ENCODE measurements at places on chromosomes 11 and 22.

DNA sequence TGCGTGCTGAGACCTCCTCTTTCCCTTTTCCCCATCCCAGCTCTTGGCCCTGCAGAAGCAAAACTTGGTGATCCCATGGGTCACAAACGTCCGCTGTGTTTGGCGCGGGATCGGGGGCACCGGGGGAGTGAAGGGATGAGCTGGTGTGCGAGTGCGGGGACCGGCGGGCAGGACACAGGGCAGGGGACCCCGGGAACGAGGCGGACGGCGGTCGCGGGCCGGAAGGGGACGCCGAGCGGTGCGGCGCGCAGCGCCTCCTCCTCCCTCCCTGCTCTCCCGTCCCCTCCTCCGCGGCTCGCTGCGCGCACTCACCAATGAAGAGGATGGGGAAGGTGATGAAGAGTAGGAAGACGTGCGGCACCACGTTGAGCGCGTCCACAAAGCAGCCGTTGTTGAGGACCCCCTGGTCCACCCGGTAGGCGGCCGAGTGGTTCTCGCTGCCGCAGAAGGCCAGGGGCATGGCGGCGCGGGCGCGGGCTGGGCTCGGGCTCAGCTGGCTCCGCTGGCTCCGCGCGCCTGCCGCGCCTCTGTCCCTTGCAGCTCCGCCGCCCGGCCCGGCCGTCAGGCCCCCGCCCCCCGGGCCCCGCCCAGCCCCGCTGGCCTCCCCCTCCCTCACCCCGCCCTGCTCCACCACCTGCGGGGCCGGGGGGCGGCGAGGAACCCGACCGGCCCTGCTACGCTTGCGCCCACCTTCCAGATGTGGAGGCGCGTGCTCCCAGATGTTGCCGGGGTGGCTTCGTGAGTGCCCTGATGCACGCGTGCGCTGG, at the start of gene ABCC8:
ABCC8 (minus strand) TSS at position 529 of the 767 bp plus-strand sequence; CDS start at position 460, 69 bp downstream.
- H3K4me1 ChIP-seq = no peaks in the 10 kb centered on the region
- no peak for DNase-seq
- H3K27me3 ChIP-seq = peaks cover 8% of the 10 kb centered on the region
- H3K36me3 ChIP-seq = no peaks in the 10 kb centered on the region
- H3K27ac ChIP-seq = no peak within 1 kb of the TSS

DNA sequence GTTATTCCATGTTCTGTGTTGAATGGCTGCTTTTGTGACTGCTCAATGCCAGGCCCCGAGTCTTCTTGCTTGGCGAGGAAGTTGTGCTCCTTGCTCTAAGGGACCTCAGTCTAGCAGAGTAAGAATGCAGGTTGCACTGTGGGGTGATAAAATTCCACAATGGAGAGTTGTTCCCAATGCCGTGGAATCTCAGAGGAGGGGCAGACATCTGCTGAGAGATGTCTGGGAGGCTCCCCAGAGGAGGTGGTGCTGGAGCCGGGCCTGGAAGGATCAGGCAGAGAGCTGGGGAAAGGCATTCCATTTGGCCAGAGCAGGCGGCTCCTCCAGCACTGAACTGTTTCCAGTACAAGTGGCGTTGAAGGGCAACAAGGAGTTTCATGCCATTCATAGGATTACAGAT, 55.2 kb downstream of the ST3GAL4 start:
- no peak for DNase-seq
- no peak overlapping the region for H3K4me3 ChIP-seq
- no peak overlapping the region for H3K27ac ChIP-seq
- no peaks in the 10 kb centered on the region for H3K36me3 ChIP-seq
- no peaks in the 10 kb centered on the region for H3K4me1 ChIP-seq
- H3K27me3 ChIP-seq = no peaks in the 10 kb centered on the region

- H3K27ac ChIP-seq = no peak overlapping the region
- no peak for DNase-seq
- H3K36me3 ChIP-seq = no peaks in the 10 kb centered on the region
- H3K4me3 ChIP-seq = no peak overlapping the region
Measured at GRCh38 chr11:75371949-75372876, 20.8 kb upstream of the ARRB1 start.

- H3K27me3 ChIP-seq = no peaks in the 10 kb centered on the region
- H3K27ac ChIP-seq = no peak overlapping the region
- no peaks in the 10 kb centered on the region for H3K36me3 ChIP-seq
Measured at GRCh38 chr11:74269161-74269811, 42.2 kb downstream of the P4HA3 start.

GRCh38 chr22:24190159-24190540, 8.9 kb downstream of the SUSD2 start:
- no peak overlapping the region for H3K27ac ChIP-seq
- no peak for DNase-seq
- no peaks in the 10 kb centered on the region for H3K27me3 ChIP-seq
- no peaks in the 10 kb centered on the region for H3K36me3 ChIP-seq

DNA sequence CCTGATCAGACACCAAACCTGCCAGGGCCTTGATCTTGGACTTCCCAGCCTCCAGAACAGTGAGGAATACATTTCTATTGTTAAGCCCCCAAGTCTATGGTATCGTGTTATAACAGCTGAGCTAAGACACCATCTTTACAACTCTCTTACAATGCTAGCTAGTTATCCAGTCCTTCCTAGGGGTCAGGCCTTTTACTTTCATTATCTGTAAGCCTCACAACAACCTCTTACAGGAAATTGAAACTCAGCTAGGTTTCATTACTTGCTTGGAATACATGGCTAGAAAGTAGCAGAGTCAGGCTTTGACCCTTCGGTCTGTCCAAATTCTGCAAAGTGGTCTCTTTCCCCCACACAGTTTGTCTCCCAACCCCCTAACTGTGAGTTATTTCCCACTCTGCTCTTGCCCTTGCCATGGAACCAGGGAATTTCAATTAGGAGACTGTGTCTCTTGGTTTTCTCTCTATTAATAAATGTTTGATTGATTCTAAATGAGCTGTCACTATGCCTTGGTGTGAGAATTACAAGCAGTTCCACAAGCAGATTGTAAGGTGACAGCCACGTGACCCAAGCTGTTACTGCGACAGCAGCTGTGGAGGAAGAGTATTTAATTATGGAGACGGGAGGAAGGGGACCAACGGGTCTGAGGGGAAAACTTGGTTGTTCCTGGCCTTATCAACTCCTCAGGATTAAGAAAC, 38.4 kb upstream of the CLMP start:
- DNase-seq = no peak
- H3K27me3 ChIP-seq = no peaks in the 10 kb centered on the region
- no peak overlapping the region for H3K27ac ChIP-seq

GRCh38 chr11:65919573-65920371, 546 bp downstream of the DRAP1 start:
- peak overlapping the region; percentile 84 for H3K4me3 ChIP-seq
- H3K27ac ChIP-seq = peak overlapping the region; percentile 73
- H3K27me3 ChIP-seq = no peaks in the 10 kb centered on the region
- peaks cover 16% of the 10 kb centered on the region for H3K36me3 ChIP-seq

DNA sequence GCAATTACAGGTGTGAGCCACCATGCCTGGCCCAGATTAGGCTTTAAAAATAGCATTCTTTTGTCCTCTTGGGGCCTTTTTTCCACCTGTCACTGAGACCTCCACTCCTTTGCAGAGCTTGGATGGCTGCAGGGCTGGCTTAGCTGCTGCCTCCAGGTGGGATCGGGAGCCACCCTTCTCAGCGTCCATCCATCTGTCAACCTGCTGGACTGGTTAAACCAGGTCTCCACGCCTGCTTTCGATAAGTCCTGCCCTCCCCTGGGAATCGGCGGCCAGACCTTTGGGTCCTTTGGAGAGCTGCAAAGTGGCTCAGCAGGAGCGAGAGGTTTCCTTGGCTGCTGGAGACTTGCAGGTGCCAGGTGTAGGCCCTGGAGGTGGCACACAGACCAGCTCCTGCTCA, 23.4 kb upstream of the GRAMD4 start:
- H3K36me3 ChIP-seq = no peaks in the 10 kb centered on the region
- H3K4me1 ChIP-seq = peaks cover 17% of the 10 kb centered on the region
- no peaks in the 10 kb centered on the region for H3K27me3 ChIP-seq
- H3K27ac ChIP-seq = no peak overlapping the region
- no peak for DNase-seq

- H3K4me3 ChIP-seq = no peak overlapping the region
- no peak overlapping the region for H3K27ac ChIP-seq
- H3K36me3 ChIP-seq = no peaks in the 10 kb centered on the region
Measured at GRCh38 chr11:92820860-92821259, 148.6 kb upstream of the MTNR1B start.

- no peaks in the 10 kb centered on the region for H3K27me3 ChIP-seq
- DNase-seq = no peak
- no peaks in the 10 kb centered on the region for H3K36me3 ChIP-seq
- H3K4me3 ChIP-seq = no peak overlapping the region
- H3K4me1 ChIP-seq = no peaks in the 10 kb centered on the region
- no peak overlapping the region for H3K27ac ChIP-seq
Measured at GRCh38 chr11:74689666-74690065, 41.6 kb downstream of the CHRDL2 start.

DNA sequence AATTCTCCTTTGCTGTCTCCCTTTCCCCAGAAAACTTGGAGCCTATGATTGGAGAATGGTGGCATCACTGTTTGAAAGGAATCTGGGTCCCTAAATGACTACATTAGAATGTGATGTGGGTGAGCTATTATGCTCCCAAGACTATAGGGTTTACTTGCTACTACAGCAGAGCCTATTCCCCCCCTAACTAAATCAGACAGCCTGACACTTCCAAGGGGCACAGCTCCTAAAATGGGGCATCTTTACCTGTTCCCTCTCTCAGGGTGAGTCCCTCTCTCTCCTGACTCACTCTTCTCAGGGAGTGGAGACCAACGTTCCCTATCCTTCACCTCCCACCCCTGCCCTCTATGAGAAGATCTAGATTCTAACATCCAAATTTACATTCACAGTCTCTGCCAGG, 775 bp upstream of the ISX start:
- DNase-seq = no peak
- no peaks in the 10 kb centered on the region for H3K4me1 ChIP-seq
- no peaks in the 10 kb centered on the region for H3K36me3 ChIP-seq
- H3K27me3 ChIP-seq = no peaks in the 10 kb centered on the region

DNA sequence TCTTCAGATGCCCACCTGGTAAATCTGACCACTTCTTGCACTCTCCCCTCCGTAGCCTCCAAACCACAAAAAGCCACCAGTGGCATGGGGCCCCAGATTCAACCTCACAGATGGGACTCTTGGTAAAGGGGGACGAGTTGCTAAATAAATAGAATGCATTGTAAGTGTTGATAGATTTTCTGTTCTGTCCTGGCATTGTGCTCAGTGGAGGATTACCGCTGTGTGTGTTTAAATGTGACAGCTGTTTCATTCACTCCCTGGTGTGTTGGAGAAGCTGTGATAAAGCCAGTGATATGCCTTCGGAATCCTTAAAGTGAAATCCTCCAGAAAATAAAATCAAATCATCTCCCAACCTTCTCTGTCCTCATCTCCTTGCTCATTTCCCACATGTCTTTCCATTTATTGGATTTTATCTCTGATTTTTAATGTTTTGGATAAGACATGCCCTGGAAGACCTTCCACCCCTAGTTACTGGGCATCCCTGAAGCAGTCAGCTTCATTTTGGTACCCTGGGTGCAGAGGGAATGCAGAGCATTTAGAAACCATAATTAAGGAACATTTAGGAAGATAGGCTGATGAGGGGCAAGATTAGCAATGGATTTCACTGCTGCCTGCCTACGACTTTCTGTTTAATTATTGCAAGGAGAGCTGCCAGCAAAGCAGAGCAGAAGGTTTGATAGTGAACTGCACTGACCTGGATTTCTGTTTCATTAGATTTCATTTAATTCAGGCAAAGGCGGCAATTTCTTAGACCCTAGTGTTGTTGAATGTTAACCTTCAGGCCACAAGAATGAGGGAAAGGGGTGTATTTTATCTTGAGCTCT, 460.9 kb upstream of the KIRREL3 start:
- no peak overlapping the region for H3K27ac ChIP-seq
- H3K4me3 ChIP-seq = no peak overlapping the region
- H3K36me3 ChIP-seq = no peaks in the 10 kb centered on the region
- H3K27me3 ChIP-seq = no peaks in the 10 kb centered on the region
- no peak for DNase-seq

DNA sequence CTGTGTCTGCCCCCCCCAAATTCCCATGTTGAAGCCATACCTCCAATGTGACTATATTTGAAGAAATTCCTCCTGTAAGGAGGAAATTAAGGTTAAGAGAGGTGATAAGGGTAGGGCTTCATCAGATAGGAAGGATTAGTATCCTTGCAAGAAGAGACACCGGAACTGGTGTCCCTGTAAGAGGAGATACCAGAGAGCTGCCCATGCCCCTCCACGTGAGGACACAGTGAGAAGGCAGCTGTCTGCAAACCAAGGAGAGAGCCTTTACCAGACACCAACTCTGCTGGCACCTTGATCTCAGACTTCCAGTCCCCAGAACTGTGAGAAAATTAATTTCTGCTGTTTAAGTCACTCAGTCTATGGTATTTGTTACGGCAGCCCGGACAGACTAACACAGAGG, 109.3 kb downstream of the ARFGAP2 start:
- no peak for DNase-seq
- no peak overlapping the region for H3K4me3 ChIP-seq
- H3K27ac ChIP-seq = no peak overlapping the region

DNA sequence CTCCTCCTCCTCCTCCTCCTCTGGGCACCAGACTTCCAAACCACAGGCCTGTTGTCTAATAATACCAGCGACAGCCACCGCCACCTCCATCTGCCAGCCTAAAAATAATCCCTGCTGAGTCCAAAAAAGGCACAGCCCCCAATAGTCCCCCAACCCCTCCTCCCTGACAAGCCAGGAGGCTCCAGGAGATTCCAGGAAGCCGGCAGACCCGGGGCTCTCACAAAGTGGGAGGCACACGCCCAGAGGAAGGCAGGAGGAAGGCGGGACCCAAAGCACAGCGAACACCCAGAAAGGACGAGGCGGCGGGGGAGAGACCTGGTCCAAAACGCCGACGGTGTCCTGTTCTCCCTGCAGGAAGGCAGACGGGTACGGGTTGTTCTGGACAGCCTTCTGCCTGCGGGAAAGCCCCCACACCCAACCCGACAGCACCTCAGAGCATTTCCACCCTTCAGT, 5.9 kb downstream of the IGSF9B start:
- H3K4me1 ChIP-seq = peaks cover 62% of the 10 kb centered on the region
- H3K27ac ChIP-seq = no peak overlapping the region
- no peak for DNase-seq
- no peaks in the 10 kb centered on the region for H3K36me3 ChIP-seq
